A549 treated with ZK216348 at 1 μM for 4 hours (cell line): ENCODE measurements at places on chromosomes 6 and 20. TPM values are rescaled to one million over a fixed set of nuclear protein-coding genes. Genes with fewer than 3 reads are reported as not detected.

The TIAM2 gene
- total RNA-seq = 2.0 to 6.0 TPM (median 3.3 TPM) in 5 replicates

The ANKRD66 gene
- total RNA-seq = not detected in 5 replicates

The RFX6 gene
- total RNA-seq = not detected in 5 replicates

The BCAS4 gene
- total RNA-seq = 24.0 to 32.6 TPM (median 25.3 TPM) in 5 replicates

The OPRM1 gene
- total RNA-seq = not detected in 5 replicates

The EDN1 gene
- total RNA-seq = 36.8 to 57.2 TPM (median 41.6 TPM) in 5 replicates

The TLDC2 gene
- total RNA-seq = not detected in 5 replicates

The TMEM242 gene
- total RNA-seq = 5.9 to 6.7 TPM (median 6.6 TPM) in 5 replicates

The PRSS16 gene
- 1.3 to 4.0 TPM (median 3.9 TPM) in 5 replicates for total RNA-seq

The RAD21L1 gene
- total RNA-seq = not detected in 5 replicates

The NKX2-4 gene
- total RNA-seq = not detected in 5 replicates

The FOXS1 gene
- 0.40 to 1.1 TPM (median 0.76 TPM) in 4 of 5 replicates, not detected in the other for total RNA-seq

The GPLD1 gene
- 0.60 to 1.6 TPM (median 0.93 TPM) in 5 replicates for total RNA-seq

The HLA-DRB1 gene
- not detected in 5 replicates for total RNA-seq

The GNMT gene
- 0.24 to 0.27 TPM in 2 of 5 replicates, not detected in the others for total RNA-seq

The NKX2-2 gene
- not detected in 5 replicates for total RNA-seq

The IL17F gene
- not detected in 5 replicates for total RNA-seq

The FOXA2 gene
- total RNA-seq = 13.0 to 21.7 TPM (median 17.6 TPM) in 5 replicates

The TRAPPC3L gene
- not detected in 5 replicates for total RNA-seq

The PNPLA1 gene
- total RNA-seq = 0.15 TPM in 1 of 5 replicates, not detected in the others

The GSTA3 gene
- total RNA-seq = not detected in 5 replicates

The LRRC1 gene
- total RNA-seq = 4.6 to 7.0 TPM (median 5.9 TPM) in 5 replicates

The AVP gene
- total RNA-seq = not detected in 5 replicates

The FAM217A gene
- not detected in 5 replicates for total RNA-seq

The LRRN4 gene
- total RNA-seq = 0.06 TPM in 2 of 5 replicates, not detected in the others

The DST gene
- 52.8 to 60.7 TPM (median 57.0 TPM) in 5 replicates for total RNA-seq

The CALHM5 gene
- 0.05 to 0.07 TPM (median 0.06 TPM) in 5 replicates for total RNA-seq

The JPH2 gene
- total RNA-seq = 2.7 to 4.2 TPM (median 2.9 TPM) in 5 replicates

The TRIM40 gene
- total RNA-seq = not detected in 5 replicates

The DYNLT2 gene
- total RNA-seq = 0.43 to 1.2 TPM (median 0.67 TPM) in 5 replicates

The MOG gene
- total RNA-seq = not detected in 5 replicates

The BPI gene
- total RNA-seq = not detected in 5 replicates

The DNAH8 gene
- not detected in 5 replicates for total RNA-seq

The EPHA7 gene
- total RNA-seq = 0.04 to 0.09 TPM (median 0.06 TPM) in 5 replicates

The SIRPB1 gene
- total RNA-seq = 0.36 to 0.98 TPM (median 0.51 TPM) in 5 replicates

The AGPAT4 gene
- total RNA-seq = 2.8 to 5.4 TPM (median 5.2 TPM) in 5 replicates

The TRIM10 gene
- total RNA-seq = not detected in 5 replicates

The ASIP gene
- not detected in 5 replicates for total RNA-seq

The CRISP2 gene
- not detected in 5 replicates for total RNA-seq
